A549 (cell line): ENCODE measurements at places on chromosomes 1 and 21. TPM values are rescaled to one million over a fixed set of nuclear protein-coding genes. Genes with fewer than 3 reads are reported as not detected.

AMY1A gene
- polyA plus RNA-seq, result not detected in 3 replicates

ZYG11A gene
- 2.6 to 3.2 TPM (median 3.0 TPM) in 3 replicates for polyA plus RNA-seq

FMO2 gene
- polyA plus RNA-seq, result not detected in 3 replicates

CRYZL1 gene
- polyA plus RNA-seq, result 15.2 to 17.4 TPM (median 15.6 TPM) in 3 replicates

WNT4 gene
- 0.13 to 0.33 TPM (median 0.23 TPM) in 3 replicates for polyA plus RNA-seq

PPOX gene
- 13.5 to 16.1 TPM (median 14.1 TPM) in 3 replicates for polyA plus RNA-seq

SLC50A1 gene
- 28.2 to 30.7 TPM (median 28.9 TPM) in 3 replicates for polyA plus RNA-seq

GPX7 gene
- not detected in 3 replicates for polyA plus RNA-seq

CFHR1 gene
- 0.63 to 0.79 TPM (median 0.71 TPM) in 3 replicates for polyA plus RNA-seq

ADCY10 gene
- 0.03 to 0.08 TPM (median 0.04 TPM) in 3 replicates for polyA plus RNA-seq
